ENCODE measurements at places on chromosomes 5 and 9.
A peak's percentile ranks its signal among the peaks of the same experiment; 100 is the strongest.

DNA sequence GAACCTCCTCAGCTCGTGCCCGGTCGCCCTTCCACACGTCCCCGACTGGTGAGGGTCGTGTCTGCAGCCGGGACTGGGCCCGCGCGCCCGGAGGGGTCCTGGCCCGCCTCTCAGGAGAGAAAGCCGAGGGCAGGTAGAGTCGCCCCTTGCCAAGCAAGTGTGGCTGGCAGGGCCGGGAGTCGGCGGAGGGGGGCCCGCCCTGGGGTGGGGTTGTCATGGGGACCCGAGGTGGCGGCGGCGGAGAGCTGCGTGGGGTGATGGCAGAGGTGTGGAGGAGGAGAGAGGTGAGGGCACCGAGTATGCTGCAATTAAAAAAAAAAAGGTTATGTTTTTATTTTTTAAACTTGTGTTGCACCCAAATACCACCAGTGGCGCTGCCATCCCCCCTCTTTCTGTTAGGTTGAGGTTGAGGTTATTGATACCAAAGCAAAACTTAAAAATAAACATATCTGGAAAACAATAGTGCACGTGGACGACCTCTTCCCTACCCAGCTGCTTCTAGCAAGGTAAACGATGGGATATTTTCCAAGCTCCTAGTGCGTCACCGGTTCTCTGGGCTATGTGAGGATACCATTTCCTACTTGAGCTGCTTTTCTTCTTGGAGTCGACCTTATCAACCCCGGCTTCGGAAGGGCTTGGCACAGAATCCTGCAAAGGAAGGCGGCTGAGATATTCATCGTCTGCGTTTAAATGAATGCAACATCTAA is 660 bp downstream of the SCAMP1 start:
- no peak for DNase-seq

GRCh38 chr5:120152472-120152871 is 311.6 kb upstream of the PRR16 start:
- DNase-seq = no peak

DNA sequence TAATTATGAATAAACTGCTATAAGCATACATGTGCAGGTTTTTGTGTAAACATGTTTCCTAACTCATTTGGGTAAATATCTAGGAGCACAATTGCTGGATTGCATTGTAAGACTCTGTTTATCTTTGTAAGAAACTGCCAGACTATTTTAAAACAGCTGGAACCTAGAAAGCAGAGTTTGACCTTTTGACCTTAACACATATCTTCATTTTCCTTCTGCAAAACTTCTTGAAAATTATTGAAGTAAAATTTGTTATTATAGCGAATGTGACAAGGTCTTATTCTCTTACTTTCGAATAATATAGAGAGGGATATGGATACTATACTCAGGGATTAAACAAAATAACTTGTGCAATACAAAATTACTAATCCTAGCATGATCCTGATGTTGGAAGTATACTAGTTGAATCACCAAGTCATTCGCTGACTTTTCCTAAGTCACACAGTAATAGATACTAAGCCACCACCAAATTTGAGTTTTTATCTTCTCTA is 3.2 kb upstream of the ANXA1 start:
- no peak for DNase-seq

DNA sequence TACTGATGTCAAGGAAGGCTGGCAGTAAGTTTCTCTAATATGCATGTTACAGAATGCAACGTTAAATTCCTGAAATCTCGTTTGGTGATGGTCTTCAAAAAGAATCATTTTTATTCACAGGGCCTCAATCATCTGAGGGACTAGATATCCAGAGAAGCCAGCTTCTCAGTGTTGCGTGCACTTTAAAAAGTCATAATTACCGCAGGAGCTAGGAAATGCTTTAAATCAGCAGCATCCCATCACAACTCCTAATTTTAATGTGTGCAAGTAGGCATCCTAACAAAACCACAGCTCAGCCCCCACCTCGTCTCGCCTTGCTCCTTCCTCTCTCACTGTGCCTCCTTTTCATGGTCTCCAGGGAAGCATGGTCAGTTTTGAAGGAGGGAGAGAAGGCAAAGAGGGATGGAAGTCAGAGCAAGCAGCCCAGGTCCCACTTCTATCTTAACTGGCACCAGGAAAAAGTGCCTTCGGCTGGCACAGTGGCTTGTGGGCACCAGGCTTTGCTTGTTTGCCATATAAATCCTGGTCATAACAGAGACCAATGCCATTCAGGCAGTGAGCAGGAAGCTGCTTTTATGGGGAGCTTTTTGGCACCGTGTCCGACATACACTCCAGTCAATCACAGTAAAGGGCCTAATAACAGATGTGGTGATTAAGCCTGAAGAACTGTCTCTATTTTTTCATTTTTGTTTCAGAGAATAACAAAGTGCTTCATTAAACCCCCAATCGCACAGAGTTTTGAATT is 21.4 kb downstream of the MEGF10 start:
- no peak for DNase-seq

GRCh38 chr5:109524555-109524954 is 114.8 kb upstream of the PJA2 start:
- no peak for DNase-seq

- DNase-seq = no peak
These were observed 43.5 kb upstream of the FABP6 start for GRCh38 chr5:160185626-160186360.

DNA sequence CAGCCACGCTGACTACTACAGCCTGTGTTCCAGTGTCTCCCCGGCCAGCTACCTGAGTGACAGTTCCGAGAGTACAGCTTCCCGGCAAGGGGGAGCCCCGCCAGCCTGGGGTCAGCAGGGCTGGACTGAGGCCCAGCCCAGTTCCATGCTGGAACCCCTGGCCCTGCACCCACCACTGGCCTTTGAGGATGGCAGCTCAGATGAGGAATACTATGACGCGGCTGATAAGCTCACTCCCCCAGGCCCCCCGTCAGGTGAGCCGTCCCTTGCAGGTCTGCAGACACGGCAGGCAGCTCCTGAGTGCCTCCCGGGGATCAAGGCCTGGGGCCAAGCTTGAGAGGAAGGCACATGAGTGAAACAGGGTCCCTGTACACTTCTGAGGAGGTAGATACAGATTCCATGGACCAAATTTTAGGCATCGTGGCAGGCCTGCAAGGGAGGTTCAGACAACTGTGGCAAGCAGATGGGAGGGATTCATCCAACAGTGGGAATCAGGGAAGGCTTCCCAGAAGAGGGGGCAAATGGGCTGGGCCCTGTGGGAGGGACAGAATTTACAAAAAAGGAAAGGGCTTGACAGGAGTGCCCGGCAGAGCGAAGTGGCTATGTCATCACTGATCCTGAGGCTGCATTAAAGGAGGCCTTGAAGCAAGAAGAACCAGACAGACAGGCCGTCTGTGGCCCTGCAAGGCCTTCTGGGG is 12.8 kb upstream of the TRMT10B start:
- no peak for DNase-seq

DNA sequence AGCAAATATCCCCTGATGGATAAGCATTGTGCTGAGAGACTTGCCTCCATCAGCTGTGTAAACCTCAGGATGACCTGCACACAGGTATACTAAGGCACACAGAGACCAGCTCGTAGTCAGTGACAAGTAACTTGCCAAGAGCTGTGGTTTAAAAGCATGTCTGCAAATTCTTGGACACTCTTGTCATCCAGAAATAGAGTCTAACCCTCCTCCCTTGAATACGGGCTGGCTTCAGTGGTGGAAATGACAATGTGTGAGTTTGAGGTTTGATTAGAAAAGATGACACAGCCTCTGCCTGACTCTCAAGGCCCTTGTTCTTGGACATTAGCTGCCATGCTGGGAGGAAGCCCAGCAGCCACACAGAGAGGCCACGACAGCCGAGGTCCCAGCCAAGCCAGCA is 114.4 kb downstream of the GADD45G start:
- DNase-seq = no peak

DNA sequence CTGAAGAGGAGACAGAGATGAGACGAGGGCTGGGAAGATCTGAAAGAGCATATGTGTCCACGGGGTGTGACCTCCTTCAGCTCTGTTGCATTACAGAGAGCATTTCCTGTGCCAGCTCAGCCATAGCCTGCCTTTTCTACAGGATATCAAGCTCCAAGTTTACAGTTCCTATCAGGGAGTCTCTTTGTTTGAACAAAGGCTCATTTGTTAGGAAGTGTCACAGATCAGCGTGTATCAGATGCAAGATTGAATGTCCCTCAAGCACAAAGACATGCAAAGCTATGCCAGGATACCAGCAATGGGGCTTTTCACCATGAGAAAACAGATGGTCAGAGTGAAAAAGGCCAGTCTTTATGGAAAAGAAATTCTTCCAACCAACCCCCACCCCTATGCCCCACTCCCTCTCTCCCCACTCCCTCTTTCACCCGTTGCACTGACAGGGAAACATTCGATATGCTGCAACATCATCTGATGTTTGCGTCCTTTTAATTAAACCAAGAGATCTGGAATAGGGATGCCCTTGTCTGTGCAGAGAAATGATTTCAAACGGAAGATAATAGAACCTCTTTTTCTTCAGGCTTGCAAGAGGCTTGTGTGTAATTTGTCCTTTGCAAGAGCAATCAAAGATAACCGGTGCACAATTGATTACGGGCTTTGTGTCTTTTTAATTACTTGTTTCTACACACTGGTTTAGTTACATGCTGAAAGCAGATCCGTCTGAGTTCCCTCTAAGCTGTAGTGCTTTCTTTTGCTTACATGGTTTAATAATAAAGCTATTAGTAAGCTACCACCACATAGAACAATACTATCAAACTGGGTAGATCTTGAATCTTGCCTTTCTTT is 263.1 kb upstream of the RGMB start:
- DNase-seq = no peak

GRCh38 chr5:82793808-82794419 is 283.3 kb downstream of the TMEM167A start:
- no peak for DNase-seq

DNA sequence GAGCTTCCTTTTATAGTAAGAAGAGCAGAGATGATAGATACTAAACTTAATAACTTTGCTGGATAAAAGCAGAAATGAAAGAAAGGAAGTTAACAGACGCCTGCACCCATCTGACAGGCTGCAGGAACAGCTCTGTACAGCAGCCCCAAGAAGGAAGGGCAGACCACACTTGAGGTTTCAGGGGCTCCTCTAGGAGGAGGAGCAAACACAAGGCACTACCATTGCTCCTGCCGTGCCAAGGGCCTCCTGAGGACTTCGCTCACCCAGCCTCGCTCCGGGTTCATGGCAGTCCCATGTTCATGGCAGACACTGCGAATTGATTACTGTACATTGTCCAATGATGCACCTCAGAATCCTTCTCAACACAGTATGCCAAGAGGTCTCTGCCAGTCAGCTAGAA is 85.1 kb downstream of the AMBP start:
- DNase-seq = no peak

GRCh38 chr9:113921396-113921925 is 45.4 kb downstream of the ZNF618 start:
- DNase-seq = no peak

GRCh38 chr5:73214306-73214705 is 41.3 kb downstream of the TMEM174 start:
- no peak for DNase-seq

DNA sequence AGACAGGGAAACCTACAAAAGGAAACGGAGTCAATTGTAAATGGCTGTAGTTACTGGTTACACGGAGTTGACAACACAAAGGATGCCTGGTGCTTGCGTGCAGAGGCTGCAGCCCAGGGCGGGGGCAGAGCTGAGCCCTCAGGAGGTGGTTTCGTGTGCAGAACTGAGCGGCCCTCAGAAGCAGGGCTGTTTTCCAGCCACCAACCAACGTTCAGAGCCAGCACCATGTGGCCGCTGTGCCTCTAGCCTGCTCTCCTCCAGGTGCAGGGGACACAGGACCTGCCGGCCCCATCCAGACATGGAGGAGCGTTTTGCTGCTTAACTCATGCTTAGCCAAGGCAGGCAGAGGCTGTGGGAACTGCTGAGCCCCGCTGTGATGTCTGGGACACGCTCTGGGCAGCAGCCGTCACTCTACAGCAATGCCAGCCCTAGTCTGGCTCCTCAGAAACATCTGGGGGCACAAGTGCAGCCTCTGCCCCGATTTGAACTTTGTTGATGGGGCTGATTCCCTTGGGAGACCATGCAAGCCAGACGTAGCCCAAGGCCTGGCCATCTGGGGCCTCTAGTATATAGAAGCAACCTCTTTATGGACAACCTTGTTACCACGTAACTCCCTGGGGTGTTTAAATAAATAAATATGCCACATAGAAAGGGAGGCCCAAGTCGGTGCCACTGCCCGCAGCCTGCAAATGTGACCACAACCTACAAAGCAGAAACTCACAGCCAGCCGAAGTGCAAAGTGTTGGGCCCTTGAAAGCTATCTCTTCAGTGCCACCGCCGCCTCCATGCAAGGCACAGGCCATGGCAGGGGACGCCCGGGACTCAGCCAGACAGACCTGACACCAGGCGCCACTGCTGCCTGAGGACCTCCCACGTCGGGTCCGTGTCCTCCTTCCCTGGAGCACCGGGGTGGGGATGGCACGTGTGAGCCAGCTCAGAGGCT is 42.1 kb downstream of the NKD2 start:
- peak; percentile 73 for DNase-seq

- no peak for DNase-seq
These were observed 221.3 kb upstream of the DAPK1 start for GRCh38 chr9:87276327-87276841.

DNA sequence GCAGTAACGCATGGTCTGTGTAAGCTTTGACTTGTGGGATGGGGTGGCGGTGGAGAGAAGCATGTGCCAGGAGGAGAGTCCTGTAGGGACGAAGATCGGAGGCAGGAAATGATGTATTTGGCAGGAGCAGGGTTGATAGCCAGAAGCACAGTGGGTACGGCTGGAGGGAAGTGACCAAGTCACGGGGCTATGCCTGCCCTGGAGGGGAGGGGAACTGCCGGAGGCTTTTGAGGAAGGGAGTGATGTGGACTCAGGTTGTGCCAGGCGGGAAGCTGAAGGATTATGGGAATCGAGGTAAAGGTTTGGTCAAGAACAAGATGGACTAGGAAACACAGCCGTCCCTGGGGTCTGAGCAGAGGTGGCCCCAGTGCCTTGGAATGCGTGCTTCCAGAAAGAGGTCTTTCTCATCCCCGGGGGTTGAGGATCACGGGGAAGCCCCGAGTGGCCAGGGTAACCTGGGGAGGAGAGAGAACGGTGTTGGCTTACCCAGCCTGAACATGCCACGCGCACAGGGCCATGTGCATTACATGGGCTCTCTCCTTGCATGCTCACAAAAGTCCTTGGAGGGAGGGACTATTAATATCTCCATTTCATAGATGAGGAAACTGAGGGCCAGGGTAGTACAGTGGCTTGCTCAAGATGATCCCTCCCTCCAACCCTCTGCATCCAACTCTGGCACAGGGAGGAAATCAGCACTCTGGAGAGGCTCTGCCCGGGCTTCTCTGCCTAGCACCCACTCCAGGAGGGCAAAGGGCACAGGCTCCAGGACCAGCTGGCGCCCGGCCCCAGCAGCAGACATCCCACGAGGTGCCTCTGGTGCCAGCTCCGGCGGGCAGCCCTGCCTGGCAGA is 253.8 kb downstream of the PBX3 start:
- DNase-seq = no peak

GRCh38 chr9:96350866-96351265 is 32.6 kb downstream of the SLC35D2 start:
- DNase-seq = no peak

DNA sequence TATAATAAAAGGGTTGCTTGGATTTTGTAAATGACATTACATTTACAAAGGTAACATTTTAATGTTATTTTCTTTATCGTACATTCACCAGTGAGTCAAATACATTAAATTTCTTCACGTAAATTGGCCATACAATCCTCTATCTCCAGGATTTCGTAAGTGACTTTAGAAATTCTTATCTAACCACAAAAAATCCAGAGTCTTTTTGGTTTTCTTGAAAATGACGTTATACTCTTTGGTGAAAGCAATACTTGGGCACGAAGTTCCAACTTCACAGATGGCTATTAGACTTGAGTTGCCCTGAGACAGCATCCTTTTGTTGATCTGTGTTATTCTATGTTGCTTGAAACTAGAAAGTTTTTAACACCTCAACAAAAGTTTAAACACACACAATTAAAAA is 87.4 kb upstream of the CDH10 start:
- DNase-seq = no peak
